ENCODE measurements at places on chromosomes 13 and 19. TPM values are rescaled to one million over a fixed set of nuclear protein-coding genes. Genes with fewer than 3 reads are reported as not detected.

- H3K27me3 ChIP-seq: no peaks in the 10 kb centered on the region
- DNase-seq: peak; percentile 58
- peak overlapping the region; percentile 75 for H3K27ac ChIP-seq
Measured at GRCh38 chr19:1266129-1266915, 2.8 kb upstream of the CIRBP start.

DNA sequence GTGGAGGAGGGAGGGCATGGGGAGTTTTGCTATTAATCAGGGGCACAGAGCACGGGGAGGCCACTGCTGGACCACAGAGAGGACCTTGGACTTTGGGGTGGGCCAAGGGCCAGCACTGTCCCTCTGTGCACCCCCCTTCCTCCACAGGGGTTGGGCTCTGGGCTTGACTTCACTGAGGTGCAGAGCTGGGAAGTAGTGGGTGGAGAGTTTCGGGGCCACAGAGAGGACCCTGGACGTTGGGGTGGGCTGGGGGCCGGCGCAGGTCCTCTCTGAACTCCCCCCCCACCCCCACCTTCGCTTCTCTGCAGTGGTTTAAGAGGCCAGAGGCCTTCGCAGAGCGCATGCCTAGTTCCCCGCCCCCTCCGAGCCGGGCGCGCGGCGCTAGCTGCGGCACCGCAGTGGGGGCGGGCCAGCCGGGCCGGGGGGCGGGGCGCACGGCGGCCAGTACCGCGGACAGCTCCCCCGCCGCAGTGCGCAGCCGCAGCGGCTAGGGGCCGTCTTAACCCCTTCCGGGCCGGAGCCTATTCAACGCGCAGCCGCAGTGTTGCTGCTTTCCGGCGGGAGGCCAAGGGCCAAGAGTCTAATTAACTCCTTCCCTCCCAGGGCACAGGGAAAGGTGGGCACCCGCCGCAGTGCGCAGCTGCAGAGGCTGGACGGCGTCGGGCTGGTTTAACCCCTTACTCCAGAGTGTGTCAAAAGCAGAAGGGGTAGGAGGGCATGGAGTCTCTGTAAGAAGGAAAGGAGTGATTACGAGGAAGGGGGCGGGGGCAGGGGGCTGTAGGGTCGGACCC is 3.7 kb downstream of the KCNC3 start:
- H3K4me3 ChIP-seq: no peak overlapping the region
- no peak for DNase-seq
- no peak overlapping the region for H3K27ac ChIP-seq
- H3K27me3 ChIP-seq: peaks cover 24% of the 10 kb centered on the region
- H3K36me3 ChIP-seq: no peaks in the 10 kb centered on the region
- peaks cover 3% of the 10 kb centered on the region for H3K4me1 ChIP-seq

DNA sequence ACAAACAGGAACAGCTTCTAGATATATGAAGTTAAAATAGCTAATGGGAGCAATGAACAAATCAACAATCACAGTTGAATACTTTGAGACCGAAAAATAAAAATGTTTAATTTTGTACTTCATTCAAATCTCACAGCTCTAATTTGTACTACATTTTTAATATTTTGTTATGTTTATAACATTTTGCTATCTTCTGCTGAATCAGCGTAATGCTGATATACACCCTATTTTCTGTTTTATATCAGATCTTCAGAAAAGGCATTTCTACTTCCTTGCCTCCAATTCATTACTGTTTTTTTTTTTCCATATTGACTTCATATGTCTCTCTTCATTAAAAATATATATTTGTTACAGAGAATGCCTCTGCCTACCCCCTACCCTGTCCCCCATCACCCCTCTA is 27.9 kb upstream of the GPR183 start:
- H3K4me1 ChIP-seq: peaks cover 6% of the 10 kb centered on the region
- no peak overlapping the region for H3K27ac ChIP-seq
- no peak overlapping the region for H3K4me3 ChIP-seq
- no peaks in the 10 kb centered on the region for H3K27me3 ChIP-seq

DNA sequence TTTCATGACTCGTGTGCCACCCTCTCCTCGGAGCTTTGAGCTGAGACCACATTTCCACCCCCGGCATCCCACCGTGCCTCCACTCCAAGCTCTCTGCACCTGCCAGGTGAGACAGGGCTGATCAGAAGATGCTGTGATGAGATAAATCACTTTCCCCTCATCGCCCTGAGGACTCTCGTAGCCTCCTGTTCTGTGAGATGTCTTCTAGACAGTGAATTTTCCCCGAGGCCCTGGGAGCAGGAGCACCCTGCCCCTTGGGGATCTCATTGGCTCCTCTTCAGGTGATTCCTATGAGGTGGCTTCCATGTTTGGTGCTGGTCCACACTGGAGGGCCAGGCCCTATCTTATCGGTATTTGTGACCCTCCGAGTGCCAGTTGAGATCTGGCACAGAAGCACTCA is 154.0 kb upstream of the TSHZ3 start:
- no peaks in the 10 kb centered on the region for H3K36me3 ChIP-seq
- H3K4me1 ChIP-seq: no peaks in the 10 kb centered on the region
- no peak for DNase-seq
- H3K4me3 ChIP-seq: no peak overlapping the region
- H3K27me3 ChIP-seq: no peaks in the 10 kb centered on the region

- H3K27me3 ChIP-seq: no peaks in the 10 kb centered on the region
- H3K36me3 ChIP-seq: peaks cover 26% of the 10 kb centered on the region
- H3K4me3 ChIP-seq: no peak overlapping the region
- no peak overlapping the region for H3K27ac ChIP-seq
- no peak for DNase-seq
Measured at GRCh38 chr19:52196256-52196967, 6.6 kb downstream of the PPP2R1A start.

DNA sequence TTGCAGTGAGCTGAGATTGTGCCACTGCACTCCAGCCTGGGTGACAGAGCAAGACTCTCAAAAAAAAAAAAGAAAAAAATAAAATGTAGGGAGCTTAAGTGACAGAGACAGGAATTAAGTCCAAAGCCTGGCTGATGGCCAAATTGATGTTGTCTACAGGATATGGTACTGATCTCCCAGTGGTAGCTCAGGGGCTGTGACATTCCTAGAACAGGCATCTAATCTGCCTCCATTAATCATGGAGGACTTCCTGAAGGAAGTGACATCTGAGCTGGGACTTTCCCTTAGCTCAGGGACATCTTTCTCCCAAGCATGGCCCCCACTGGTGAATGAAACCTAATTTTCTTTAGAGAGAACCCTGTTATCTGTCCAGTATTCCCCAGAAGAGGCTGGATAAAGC is 11.4 kb upstream of the EDDM13 start:
- no peak overlapping the region for H3K27ac ChIP-seq
- no peak for DNase-seq
- no peaks in the 10 kb centered on the region for H3K36me3 ChIP-seq

GRCh38 chr19:48644839-48645619 is 958 bp downstream of the CA11 start:
- peak overlapping the region; percentile 32 for H3K4me3 ChIP-seq
- H3K36me3 ChIP-seq: no peaks in the 10 kb centered on the region
- H3K27me3 ChIP-seq: no peaks in the 10 kb centered on the region
- peaks cover 19% of the 10 kb centered on the region for H3K4me1 ChIP-seq

DNA sequence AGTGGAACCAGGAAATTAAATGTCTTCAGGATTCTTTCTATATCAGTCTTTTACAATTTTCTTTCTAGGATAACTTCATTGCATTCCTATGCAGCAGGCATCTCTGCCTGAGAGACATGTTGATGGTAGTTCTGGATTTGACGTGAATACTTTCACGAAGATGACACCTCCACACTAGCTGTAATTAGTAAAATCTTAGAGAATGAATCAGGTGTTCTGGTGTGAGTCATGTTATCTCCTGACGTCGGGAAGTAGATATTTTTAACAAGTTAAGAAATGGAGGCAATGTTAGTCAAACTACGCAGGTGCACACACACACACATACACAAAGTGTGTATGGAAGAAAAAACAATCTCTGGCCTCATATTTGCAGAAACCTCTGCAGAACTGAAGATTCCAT is 1661.3 kb upstream of the MIR17HG start:
- H3K36me3 ChIP-seq: no peaks in the 10 kb centered on the region
- H3K4me1 ChIP-seq: no peaks in the 10 kb centered on the region
- H3K27me3 ChIP-seq: no peaks in the 10 kb centered on the region
- no peak for DNase-seq
- H3K4me3 ChIP-seq: no peak overlapping the region
- no peak overlapping the region for H3K27ac ChIP-seq

- H3K36me3 ChIP-seq: no peaks in the 10 kb centered on the region
- no peak for DNase-seq
- H3K4me1 ChIP-seq: peaks cover 5% of the 10 kb centered on the region
- no peaks in the 10 kb centered on the region for H3K27me3 ChIP-seq
- H3K27ac ChIP-seq: no peak overlapping the region
- H3K4me3 ChIP-seq: no peak overlapping the region
Measured at GRCh38 chr19:17294051-17294891, 9.0 kb downstream of the ABHD8 start.

GRCh38 chr19:12155324-12155860 is 1.1 kb downstream of the ZNF625 start:
- peak overlapping the region; percentile 80 for H3K4me3 ChIP-seq
- H3K36me3 ChIP-seq: peaks cover 8% of the 10 kb centered on the region
- DNase-seq: no peak
- no peak overlapping the region for H3K27ac ChIP-seq
- H3K27me3 ChIP-seq: no peaks in the 10 kb centered on the region

- H3K36me3 ChIP-seq: no peaks in the 10 kb centered on the region
- no peak overlapping the region for H3K4me3 ChIP-seq
- peak; percentile 65 for DNase-seq
- H3K27me3 ChIP-seq: no peaks in the 10 kb centered on the region
- no peaks in the 10 kb centered on the region for H3K4me1 ChIP-seq
Measured at GRCh38 chr13:78194904-78195639, 276.4 kb upstream of the EDNRB start.

GRCh38 chr13:111131048-111131447 is 15.9 kb downstream of the ARHGEF7 start:
- no peak for DNase-seq
- no peaks in the 10 kb centered on the region for H3K4me1 ChIP-seq
- H3K4me3 ChIP-seq: no peak overlapping the region
- no peak overlapping the region for H3K27ac ChIP-seq
- H3K36me3 ChIP-seq: no peaks in the 10 kb centered on the region
- H3K27me3 ChIP-seq: no peaks in the 10 kb centered on the region

DNA sequence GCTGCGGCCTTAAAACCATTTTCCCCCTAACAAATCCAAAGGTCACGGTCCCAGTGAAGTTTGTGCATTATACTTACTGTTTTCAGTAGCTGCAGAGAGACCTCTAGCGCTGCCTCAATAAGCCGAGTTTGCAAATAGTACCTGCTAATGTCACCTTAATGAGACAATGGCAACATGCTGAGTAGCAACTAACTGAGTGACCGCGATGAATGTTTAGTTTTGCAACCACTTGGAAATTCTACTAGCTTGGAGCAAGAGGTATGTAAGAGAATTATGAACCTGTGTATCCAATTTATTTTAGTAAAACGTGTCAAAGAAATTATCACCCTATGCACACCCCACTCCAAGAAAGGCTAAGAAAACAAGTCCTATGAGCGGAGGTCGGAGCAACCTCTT is 1.2 kb downstream of the KPNA3 start:
- DNase-seq: peak; percentile 8
- peak overlapping the region; percentile 82 for H3K4me3 ChIP-seq
- peak overlapping the region; percentile 88 for H3K27ac ChIP-seq
- H3K27me3 ChIP-seq: no peaks in the 10 kb centered on the region
- peaks cover 17% of the 10 kb centered on the region for H3K4me1 ChIP-seq

DNA sequence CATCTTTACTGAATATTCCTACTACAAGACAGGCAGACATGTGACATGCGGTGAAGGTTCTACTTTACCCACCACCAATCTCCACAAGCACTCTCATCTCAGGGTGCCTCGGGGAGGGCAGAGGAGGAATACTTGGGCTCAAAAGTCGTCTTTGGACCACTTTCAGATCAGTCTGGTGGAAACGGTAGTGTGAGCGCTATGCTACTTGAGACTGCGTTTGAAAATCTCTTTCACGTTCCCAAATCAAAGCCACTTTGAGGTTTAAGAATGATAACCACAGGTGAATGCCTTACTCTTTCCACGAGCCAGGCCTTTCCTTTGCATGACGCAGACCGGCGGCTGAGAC is 1.5 kb upstream of the SOX1 start:
- no peaks in the 10 kb centered on the region for H3K4me1 ChIP-seq
- no peaks in the 10 kb centered on the region for H3K36me3 ChIP-seq
- H3K27me3 ChIP-seq: peaks cover 65% of the 10 kb centered on the region
- H3K27ac ChIP-seq: no peak overlapping the region
- no peak for DNase-seq

DNA sequence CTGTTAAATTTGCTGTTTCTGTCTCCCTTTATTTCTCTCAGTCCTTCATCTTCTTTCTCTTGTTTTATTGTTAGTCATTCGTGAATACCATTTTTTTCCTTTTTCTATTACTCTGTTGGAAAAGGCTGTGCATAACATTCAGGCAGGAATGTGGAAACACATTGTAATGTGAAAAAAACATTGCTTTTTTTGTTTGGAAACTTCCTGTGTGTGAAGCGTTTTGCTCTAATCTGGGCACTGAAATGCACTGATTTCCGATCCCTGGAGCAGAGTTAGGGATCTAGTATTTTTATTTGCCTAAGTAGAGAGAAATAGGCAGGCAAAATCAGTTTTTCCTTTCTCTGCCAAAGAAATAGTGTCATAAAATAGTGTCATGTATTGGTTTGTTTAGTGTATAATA is 155.5 kb downstream of the PCCA start:
- H3K36me3 ChIP-seq: no peaks in the 10 kb centered on the region
- no peaks in the 10 kb centered on the region for H3K4me1 ChIP-seq
- no peak overlapping the region for H3K27ac ChIP-seq
- no peaks in the 10 kb centered on the region for H3K27me3 ChIP-seq

DNA sequence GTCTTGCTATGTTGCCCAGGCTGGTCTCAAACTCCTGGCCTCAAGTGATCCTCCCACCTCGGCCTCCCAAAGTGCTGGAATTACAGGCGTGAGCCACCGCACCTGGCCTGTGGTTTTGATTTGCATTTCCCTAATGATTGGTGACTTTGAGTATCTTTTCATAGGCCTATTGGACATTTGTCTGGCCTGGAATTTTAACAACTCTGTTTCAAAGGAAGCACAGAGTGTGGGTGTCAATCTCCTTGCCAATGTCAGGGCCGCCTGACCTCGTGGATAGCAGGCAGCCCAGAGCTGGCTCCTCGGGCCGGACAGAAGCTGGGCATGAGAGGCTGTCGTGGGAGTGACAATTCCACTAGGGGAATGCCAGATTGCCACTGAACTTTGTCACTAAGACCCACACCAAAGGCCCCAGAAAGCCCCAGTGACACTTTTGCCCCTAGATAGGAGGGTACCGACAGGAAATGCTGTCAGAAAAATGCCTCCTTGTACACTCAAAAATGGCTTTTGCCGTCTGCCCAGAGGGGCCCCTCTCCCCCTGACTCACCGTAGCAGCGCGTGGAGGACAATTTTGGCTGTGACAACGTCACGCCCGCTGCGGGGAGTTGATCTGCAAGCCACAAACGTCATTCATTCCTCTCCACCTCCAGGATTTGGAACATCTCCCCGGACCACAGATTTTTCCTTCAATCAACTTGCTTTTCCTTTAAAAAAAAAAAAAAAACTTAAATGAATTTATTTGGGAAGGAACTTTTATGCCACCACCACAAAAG is 11.7 kb upstream of the ADGRE5 start:
- no peaks in the 10 kb centered on the region for H3K27me3 ChIP-seq
- H3K4me3 ChIP-seq: no peak overlapping the region
- peaks cover 9% of the 10 kb centered on the region for H3K4me1 ChIP-seq
- DNase-seq: peak; percentile 70
- H3K36me3 ChIP-seq: no peaks in the 10 kb centered on the region

ZNF45 gene
- total RNA-seq: 15.8 TPM

NDFIP2 gene
- 79.1 TPM for total RNA-seq

OR7A5 gene
- not detected for total RNA-seq

ONECUT3 gene
- not detected for total RNA-seq

GGN gene
- total RNA-seq: 2.8 TPM

PGLYRP2 gene
- not detected for total RNA-seq

KLF1 gene
- total RNA-seq: not detected

UFM1 gene
- total RNA-seq: 97.2 TPM

ACOD1 gene
- total RNA-seq: not detected

RAB3A gene
- total RNA-seq: 7.5 TPM

NECTIN2 gene
- total RNA-seq: 297 TPM

All from astrocyte (in vitro differentiated cells and primary cell).